Hematopoietic multipotent progenitor cell treated with erythropoietin and hydrocortisone succinate and interleukin-3 and kit ligand, for 6 days (in vitro differentiated cells): ENCODE measurements at places on chromosomes 3 and 15.

DNA sequence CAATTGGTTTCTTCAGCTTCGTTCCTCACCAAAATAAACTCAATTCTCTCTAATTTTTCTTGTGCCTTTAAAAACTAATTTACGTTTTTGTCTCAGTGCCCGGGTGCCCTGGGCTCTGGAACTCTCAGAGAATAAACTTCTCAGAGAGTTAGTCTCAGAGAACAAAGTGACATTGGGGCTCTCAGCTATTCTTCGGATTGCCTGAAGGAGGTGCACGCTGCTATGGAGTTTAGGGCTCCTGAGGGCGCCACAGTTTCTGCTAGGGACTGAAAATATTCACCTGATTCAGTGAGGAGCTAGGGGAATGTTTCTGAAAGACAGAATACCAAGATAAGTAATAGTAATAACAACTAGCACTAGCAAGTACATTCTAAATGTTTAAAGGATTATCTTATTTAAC, 22.7 kb downstream of the ZIC4 start:
- peak; percentile 17 for DNase-seq

DNA sequence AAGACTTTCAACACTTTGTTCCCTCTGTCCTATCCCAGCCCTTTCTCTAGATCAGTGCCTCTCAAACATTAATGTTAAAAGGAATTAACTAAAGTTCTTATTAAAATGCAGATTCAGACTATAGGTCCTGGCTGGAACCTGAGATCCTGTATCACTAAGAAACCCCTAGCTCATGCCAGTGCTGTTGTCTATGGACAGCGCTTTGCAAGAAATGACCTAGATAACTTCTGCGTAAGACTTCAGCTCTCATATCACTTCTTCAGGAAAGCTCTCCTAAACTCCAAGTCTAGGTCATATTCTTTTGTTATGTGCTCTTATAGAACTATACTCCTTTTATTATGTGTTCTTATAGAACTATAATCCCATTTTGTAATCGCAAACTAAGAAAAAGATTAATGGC, 67.8 kb upstream of the CDIN1 start:
- DNase-seq = no peak

GRCh38 chr15:26848498-26848897, 18.4 kb upstream of the GABRA5 start:
- DNase-seq = no peak

- DNase-seq = no peak
Measured at GRCh38 chr3:183532620-183533411, 22.7 kb downstream of the KLHL6 start.

GRCh38 chr3:139121513-139122220, 77.0 kb upstream of the PRR23C start:
- DNase-seq = peak; percentile 89

DNA sequence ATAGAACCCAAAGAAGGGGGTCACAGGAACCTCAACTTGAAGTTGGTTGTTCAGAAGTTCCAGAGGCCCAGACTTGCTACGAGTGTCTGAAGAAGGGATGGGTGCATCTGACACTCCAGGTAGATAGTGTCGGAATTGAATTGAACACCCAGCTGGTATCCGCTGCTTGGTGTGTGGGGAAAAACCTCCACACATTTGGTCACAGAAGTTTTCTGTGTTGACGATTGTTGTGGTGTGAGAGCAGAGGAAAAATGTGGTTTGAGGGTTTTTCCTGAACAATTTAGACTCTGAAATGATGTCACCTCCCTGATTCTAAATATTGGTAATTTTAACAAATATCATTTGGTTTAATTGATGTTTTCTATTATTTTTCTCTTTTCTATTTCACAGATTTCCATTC, 218.8 kb upstream of the CTNNB1 start:
- DNase-seq = no peak

DNA sequence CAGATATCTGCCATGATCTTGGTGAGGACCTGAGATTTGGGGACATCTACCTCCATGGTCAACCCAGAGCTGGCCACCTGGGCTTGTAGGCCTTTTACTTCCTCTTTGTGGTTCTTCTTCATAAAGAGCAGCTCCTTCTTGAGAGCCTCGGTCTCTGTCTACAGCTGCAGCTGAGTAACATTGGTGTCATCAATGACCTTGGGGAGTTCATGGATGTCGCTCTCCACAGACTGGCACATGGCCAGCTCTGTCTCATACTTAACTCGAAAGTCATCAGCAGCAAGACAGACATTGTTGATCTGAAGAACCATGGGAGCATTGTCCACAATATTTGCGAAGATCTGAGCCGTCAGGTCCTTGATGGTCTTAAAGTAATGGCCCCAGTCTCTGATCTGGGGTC, 15.7 kb upstream of the RASA2 start:
- no peak for DNase-seq

DNA sequence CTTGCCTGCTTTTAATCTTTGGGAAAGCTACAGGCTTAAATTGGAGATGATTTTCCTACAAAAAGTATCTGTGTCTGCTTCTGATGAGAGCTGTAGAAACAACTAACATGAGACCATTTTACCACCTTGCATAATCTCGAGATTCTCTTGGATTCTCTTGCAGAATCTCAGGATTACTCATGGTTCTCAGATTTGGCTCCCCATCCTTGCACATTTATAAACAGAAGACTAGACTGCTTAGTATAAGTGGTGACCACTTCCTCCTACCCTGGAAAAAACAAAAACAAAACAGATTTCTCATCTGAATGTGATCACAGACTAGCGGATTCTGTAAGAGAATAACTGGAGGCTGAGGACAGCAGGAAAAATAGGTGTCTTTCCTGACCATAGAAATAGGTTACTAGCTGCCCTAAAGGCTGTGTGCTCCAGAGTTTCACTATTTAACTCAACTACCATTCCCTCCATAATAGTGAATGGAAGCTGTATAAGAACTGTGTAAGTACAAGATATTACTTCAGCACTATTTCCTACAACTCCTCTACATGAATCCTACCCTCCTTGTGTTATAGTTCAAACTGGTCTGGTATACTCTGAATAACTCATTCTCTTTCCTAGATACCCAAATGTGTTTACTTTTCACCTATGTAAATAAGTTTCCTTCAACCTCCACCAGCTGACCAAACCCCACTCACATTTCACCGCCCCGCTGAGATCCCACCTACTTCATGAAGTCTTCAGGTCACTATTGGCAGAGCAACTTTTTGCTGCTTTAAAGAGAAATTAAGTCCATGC, 122.2 kb upstream of the C2CD4B start:
- DNase-seq = no peak

- no peak for DNase-seq
Measured at GRCh38 chr3:66952357-66952756, 45.8 kb upstream of the KBTBD8 start.

GRCh38 chr3:126872701-126873342, 110.1 kb upstream of the PLXNA1 start:
- DNase-seq = no peak
